Activated T-helper 17 cell treated with anti-CD3 and anti-CD28 coated beads, Interleukin-2, amount 50 U/mL, for 72 hours (primary cell): ENCODE measurements at places on chromosomes 2 and 18. TPM values are rescaled to one million over a fixed set of nuclear protein-coding genes. Genes with fewer than 3 reads are reported as not detected.

METTL21A gene
- 20.4 TPM for total RNA-seq

MIB1 gene
- total RNA-seq = 64.0 TPM

DNA sequence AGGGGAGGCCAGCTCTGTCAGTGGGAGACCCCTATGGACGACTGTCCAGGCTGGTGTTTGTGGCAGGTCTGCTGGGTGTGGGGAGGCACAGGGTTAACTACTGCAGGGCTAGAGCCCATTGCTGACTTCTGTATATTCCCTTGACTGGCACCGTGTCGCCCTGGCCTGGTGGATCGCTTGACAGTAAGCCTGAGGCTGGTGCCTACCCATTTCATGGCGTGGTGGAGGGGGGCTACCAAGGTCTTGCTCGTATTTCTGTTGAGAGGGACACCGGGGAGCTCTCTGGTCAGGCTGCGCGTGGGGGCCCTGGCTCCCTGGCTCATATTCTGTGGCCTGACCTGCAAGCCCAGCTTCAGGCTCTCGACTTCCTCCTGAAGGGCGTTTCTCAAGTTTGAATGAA, 119.7 kb downstream of the ACOXL start:
- no peak for ATAC-seq

DNA sequence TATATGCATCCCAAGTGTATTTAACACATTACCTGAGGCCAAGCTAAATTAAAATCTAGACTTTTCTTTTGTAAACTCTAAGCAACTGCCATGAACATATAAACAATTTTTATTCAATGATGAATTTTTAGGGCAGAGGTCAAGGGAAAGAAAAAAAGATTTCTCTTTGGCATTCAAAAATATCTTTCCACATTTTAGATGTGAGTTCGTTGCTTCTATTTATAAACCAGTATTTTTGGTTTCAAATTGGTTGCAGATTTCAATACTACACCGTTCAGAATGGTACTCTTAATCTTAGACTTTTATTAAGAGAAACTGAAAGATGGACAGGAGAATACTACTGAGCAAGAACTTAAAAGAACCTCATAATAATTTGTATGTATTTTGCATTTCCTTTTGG, 293.6 kb upstream of the CCDC68 start:
- ATAC-seq = no peak

- ATAC-seq = no peak
Observed at GRCh38 chr2:28926847-28927246, 32.4 kb downstream of the WDR43 start.

DNA sequence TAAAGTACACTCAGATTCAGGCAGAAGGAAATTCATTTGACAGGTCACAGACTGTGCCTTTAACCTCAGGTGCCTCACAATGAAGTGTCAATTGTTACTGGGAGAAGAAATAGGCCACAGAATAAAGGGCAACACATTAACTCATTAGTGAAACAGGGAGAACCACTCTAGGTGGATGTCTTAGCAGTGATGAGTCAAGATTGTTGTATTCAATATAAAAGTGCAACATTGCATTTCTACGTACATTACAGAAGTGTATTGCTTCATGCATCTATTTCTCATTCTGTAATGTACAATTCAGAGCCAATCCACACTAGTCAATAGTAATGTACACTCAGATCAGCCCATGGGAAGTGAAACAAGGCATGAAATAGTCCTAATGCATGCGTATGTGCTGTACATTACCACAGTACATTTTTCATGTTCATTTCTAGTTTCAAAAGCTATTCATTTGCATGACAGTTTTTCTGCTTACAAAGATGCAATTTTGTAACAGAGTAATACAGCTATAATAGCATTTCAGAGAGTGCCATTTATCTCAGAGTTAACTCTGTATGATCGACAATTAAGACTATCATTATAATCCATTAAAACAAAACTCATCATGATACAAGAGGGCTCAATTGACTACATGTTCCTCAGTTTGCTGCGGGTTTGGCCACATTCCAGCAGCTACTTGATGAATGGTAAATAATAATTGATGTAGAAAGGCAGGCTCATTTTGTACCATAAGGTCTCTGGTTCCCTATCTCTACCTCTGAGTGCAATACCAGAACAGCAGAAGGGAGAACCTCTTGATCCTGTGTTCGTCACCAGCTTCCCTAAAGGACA, 12.2 kb upstream of the ARL5A start:
- peak; percentile 87 for ATAC-seq

- no peak for ATAC-seq
Observed at GRCh38 chr18:56919190-56919589, 227.7 kb upstream of the BOD1L2 start.

GRCh38 chr18:79766308-79766707, 31.4 kb upstream of the KCNG2 start:
- no peak for ATAC-seq

DNA sequence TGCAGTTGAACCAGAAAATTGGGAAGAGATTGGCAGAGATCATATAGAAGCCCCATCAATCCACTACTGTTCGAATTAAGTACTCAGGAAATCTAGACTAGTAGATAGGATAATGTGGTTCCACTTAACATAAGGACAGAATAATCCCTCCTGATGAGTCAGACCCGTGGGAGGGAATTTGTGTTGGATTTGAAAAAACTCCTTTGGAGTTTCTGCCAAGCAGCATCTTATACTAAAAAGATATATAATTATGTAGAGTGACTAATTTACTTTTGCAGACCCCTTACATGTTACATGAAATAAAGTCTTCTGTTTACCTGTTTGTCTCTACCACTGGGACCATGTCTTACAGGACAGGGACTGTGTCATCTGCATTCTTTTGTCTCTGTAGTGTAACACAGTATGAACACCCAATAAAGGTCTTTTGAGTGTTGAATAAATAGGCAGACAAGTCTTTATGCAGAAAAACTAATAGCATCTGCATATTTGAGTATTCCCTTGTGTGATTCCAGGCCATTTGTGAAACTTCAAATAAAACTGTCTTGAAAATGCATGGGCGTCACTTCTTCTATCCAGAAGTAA, 122.6 kb upstream of the DNAJC10 start:
- ATAC-seq = no peak

DNA sequence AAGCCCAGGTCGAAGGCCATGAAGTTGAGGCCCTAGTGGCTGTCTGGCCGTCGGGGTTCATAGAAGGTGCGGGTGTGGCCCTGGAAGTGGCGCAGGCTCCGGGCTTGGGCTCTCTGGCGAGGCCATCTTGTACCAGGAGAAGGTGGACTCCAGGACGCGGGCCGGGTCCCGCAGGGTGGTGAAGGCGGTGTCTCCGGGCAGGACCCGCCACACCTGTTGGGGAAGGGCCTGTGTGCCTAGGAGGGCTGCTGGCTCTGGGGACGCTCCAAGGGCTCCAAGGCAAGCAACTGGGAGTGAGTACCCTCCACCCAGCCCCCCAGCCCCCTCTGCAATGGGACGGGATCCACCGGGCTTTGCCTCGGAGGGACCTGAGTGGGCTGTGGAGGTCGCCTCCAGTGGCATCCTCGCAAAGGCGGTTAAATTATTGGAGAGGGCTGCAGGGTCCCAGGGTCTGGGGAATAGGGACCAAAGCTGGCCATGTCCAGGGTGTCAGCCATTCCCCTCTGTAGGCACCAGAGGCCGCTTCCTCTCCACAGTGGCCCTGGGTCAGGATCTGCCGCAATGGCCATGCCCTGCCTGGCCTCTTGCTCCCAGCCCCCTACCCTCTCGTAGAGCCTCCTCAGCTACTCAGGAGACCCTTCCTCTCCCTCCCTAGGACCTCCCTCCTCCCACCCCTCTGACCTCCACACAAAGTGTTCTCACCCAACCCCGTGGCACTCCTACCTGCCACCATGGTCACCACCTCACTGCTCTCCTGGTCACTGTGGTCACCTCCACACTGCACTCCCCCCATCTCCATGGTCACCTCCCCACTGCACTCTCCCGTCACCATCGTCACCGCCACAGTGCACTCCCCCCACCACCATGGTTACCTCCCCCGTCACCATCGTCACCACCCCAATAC, 10.3 kb downstream of the AQP12A start:
- no peak for ATAC-seq

DNA sequence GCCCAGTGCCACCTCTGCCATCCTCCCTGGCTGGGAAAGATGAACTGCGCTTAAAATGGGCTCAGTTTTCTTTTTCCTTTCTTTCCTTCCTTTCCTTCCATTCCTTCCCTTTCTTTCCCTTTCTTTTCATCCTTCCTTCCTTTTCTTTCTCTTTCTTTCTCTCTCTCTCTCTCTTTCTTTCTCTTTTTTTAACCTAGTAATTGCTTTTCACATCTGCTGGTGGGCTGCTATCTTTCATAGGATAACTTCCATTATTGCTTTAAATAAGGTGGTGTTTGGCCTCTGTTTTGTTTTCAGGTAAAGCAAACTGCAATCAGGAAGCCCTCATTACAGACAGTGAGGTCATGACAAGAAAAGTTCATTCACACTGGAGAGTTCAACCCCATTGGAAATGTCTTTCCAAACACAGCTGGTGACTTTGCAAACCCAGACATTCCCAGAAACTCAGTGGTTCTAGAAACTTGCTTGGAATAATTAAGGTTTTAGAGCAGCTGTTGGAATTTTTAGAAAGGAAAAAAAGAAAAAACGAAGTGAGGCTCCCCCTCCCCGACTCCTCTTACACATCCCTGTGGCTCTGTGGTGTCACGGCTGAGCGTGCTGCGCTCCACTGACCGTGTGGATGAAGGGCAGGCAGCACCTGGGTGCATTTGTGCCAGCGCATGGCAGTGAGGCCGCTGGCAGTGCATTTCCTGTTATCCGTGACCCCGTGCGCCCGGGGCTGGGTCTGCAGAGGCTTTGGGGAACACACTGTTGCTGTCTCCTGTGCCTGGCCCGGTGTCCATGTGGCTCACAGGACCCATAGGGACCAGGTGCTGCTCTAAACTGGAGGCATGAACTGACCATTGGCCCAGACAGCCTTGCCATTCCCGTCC, 76.9 kb downstream of the MBP start:
- ATAC-seq = peak; percentile 19

- ATAC-seq = no peak
Observed at GRCh38 chr2:64837116-64837731, 152.0 kb upstream of the SLC1A4 start.
